ENCODE measurements at places on chromosomes 13 and 19. TPM values are rescaled to one million over a fixed set of nuclear protein-coding genes. Genes with fewer than 3 reads are reported as not detected.
A peak's percentile ranks its signal among the peaks of the same experiment; 100 is the strongest.

GRCh38 chr13:61286148-61286745, 129.4 kb downstream of the PCDH20 start:
- DNase-seq = no peak

DNA sequence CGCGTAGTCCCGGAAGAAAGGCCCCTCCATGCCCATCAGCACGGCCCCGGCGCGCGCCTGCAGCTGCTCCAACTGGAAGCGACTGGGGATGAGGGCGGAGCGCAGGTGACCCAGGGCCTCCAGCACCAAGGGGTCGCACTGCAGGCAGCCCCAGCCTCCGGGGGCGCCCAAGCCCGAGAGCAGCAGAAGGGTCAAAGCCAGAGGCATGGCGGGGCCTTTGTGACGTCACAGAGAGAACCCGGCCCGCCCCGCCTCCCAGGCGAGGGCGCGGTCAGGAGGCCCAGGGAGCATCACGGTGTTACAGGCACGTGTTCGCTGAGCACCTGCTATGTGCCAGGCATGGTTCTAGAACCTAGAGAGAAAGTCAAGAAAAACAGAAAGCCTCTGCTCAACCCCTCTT, at the start of gene IZUMO2:
Gene IZUMO2, minus strand, starts transcription at position 294 of the 400 bp plus-strand sequence. Its CDS starts 87 bp downstream, at position 207.
- no peak for DNase-seq

GRCh38 chr19:37342753-37343152, 28.1 kb upstream of the ZNF527 start:
- no peak for DNase-seq

DNA sequence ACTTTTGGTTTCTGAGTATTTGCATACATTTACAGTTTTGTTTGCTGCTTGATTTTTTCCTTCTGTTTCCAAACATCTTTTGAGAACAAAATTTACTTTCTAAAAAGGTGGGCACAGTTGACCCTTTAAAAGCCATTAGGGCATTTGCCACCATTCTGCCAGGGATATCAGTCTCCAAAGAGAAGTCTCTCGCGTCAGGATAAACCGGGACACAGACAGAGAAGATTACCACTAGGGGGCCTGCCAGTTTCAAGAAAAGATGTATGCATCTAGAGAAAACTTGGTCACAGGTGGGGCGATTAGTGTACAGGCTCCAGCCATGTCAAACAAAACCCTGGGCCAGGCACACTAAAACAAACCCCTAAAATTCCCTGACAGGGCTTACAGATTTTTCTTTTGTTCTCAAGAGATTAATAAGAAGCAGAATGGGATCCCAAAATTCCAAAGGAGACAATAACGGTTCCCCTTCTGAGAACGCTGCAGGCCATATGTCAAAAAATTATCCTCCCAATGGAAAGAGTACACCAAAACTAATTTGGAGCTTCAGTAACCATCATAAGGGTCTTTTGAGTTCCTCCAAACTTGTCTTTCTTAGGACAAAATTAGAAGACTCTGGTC, 10.7 kb upstream of the PABPC3 start:
- DNase-seq = peak; percentile 10

GRCh38 chr19:38036707-38037611, 130.0 kb downstream of the SIPA1L3 start:
- DNase-seq = no peak

DNA sequence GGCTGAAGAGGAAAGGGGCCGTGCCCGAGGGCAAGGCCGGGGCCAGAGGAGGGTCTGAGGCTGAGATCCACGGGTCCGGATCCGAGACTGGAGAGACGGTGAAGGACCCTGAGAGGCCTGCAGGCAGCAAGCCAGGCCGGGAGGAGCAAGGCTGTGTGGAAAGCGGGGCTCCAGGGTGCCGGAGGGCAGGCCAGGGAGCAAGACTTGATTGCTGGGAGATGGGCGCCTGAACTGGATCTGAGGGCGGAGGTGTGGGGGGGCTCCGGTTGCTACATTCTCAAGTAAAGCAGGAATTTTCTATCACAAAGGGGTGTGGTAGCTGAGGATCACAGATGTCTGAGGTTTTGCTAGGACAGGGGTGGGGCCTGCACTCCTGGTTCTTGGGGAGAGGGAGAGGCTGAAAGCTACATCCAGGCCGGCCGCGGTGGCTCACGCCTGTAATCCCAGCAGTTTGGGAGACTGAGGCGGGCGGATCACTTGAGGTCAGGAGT, 3.8 kb downstream of the MAMSTR start:
- DNase-seq = no peak

GRCh38 chr19:27777242-27777641, 1435.7 kb downstream of the UQCRFS1 start:
- DNase-seq = no peak

- DNase-seq = no peak
These were observed 85.9 kb downstream of the GJA3 start for GRCh38 chr13:20074966-20075365.

GRCh38 chr19:695352-695949, at the start of gene PRSS57:
Gene PRSS57, minus strand, starts transcription at chr19:695452. Its CDS starts 22 bp downstream, at chr19:695430.
- no peak for DNase-seq

DNA sequence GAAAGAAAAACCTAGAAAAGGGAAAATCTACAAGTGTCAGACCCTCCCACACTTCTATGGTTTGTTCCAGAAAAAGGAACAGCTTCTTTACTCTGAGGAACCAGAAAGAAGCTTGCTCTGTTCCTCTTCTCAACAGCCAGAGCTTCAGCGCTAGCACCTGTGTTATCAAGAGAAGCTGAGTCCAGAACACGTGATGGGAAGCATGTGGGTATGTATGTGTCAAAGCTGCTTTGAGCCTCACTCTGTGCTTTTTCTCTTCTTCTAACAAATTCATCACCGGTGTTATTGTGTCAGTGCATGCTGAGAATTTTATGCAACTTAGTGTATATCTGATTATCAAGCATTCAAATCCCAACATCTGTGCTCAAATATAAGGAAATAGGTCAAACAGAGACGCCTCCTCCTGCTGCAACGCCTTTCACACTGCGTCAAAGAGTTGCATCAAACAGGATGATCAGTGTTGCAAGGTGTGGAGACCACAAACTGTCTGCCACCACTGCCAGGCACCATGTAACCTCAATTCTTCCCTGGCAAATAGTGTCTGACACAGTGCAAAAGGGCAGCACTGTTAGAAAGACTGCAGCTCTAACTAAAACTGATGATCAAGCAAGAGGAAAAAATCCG, 83.9 kb downstream of the LRRC63 start:
- peak; percentile 10 for DNase-seq

DNA sequence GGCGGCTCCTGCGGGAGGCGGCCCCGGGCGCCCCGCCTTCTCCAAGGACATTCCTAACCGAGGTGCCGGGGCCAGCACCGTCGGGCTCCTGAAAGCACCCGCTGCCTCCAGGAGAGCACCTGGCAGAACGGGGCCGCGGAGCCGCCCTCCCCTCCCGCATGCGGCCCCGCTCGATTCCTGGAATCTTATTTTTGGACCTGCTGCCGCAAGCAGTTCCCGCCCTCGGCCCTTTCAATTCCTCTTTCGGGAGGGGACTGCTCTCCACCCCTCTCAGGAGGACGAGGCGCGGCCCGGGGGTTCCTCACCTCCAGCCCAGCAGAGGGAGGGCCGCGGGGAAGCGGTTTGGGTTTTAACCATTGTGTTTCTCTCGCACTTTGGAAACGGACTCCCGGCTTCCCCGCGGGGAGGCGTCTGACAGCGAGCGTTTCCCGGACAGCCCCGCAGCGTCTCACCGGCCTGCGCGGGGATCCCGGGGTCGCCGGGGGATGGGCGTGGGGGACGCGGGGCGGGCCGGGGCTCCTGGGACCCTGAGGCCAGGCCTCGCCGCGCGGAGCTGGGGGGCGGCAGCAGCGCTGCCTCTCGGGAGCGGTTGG, 849 bp downstream of the GAS6 start:
- no peak for DNase-seq

- no peak for DNase-seq
These were observed 29.8 kb upstream of the KATNAL1 start for GRCh38 chr13:30337061-30337610.

DNA sequence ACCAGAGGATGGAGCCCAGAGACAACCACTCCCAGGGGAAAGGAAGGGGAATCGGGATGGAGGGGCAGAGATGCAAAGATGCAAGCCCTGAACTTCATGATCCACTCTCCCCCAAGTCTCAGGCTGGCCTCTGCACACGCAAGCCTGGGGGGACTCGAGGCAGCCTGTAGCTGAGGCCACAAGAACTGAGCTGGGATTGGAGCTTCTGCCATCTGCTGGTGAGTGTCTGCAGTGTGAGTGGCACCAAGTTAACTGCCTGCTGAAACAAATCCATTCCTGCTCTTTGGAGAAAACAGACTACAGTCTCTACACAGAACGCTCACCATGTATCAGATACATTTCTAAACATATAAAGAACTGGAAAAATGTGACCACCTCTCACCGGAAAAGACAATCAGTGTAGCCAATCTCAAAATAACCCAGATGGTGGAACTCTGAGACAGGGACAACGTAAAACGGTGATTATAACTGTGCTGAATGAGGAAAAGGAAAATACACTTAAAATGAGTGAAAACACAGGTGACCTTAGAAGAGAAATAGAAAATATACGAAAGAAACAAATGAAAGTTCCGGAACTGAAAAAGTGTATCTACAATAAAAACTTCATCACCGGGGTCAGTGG, 62.1 kb downstream of the KLF2 start:
- peak; percentile 49 for DNase-seq

GRCh38 chr19:32599736-32600157, 18.8 kb downstream of the PDCD5 start:
- peak; percentile 43 for DNase-seq

- DNase-seq = no peak
These were observed 10.4 kb upstream of the GPR32 start for GRCh38 chr19:50759886-50760285.

GRCh38 chr19:52724701-52725514, 9.9 kb downstream of the ZNF611 start:
- DNase-seq = no peak

- DNase-seq = no peak
These were observed 11.5 kb downstream of the CUL4A start for GRCh38 chr13:113220877-113221276.

GRCh38 chr19:3656073-3656746, 29.6 kb upstream of the CACTIN start:
- DNase-seq = no peak

GRCh38 chr19:2650515-2650914, 52.0 kb downstream of the GNG7 start:
- DNase-seq = no peak

GRCh38 chr19:12769689-12770088, 5.7 kb downstream of the HOOK2 start:
- DNase-seq = peak; percentile 21

DNA sequence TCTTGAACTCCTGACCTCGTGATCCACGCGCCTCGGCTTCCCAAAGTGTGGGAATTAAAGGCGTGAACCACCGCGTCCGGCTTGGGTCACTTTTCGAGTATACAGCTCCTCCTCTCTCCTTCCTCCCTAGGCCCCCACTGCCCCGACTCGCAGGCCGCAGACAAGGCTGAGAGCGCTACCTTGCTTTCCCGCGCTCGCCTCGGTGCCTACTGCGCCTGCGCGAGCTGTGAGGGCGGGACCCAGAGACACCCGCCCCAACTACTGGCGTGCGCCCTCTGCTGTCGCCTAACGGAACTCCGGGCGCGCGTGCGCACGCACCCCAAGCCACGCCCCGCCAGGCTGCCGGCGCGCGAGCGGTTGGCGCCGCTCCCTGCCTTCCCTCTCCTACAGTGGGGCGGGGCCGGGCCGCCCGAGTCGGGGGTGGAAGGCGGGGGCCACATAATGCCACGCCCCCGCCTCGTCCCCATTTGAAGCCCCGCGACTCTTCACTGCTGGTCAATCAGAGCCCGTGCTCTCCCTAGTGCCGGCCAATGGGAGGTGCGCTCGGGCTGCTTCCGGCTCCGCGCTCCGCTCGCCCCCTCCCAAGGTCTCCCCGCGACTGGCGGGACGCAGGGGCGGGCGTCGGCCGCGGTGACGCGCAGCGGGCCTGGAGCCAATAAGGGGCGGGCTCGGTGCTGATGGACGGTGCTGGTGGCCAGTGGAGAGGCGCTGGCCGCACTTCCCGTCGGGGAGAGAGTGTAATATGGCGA, at the start of gene RAB8A:
Gene RAB8A, plus strand, starts transcription at position 730 of the 749 bp plus-strand sequence. Its CDS starts 13 bp downstream, at position 743.
- DNase-seq = peak; percentile 98

DNA sequence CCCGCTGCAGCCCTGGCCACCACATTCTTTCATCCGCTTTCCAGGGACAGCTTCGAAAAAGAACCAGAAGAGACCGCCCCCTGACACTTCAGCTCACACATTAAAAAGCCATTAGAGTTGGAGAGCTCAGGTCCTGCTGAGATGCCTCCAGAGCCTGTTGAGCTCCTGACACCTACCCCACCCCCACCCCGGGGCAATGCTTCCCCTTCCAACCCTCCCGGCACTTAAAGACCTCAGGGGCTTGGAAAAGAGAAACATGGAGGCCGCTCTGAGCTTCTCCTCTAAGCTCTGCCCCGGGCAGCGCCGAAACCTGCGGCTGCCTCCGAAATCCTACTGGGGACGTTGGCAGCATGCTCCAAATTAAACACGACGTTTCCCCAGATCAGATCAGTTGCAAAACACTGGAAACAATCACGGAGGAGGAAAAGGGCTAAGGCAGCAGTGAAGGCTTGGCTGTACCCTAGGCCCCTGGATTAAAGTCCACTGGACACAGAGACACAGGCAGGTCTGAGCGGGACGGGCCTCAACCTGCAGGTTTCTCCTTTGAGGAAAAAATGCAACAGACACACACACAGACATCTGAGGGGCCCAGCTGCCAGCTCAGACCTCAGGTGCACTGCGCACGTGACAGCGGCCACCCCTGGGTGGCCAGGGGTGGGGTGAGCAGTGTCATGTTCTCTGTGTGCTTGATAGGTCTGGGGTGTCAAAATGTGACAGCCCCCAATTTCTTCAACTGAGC, 9.6 kb downstream of the SH3GL1 start:
- no peak for DNase-seq

The FPR1 gene
- not detected for polyA plus RNA-seq

The NLRP11 gene
- not detected for polyA plus RNA-seq

The ZNF320 gene
- polyA plus RNA-seq = 25.0 TPM

The CLN5 gene
- polyA plus RNA-seq = 13.2 TPM

The ZNF616 gene
- polyA plus RNA-seq = not detected
